LNCaP clone FGC (cell line): ENCODE measurements at places on chromosomes 12 and 14.

- no peak for DNase-seq
Observed at GRCh38 chr14:56887216-56887615, 76.9 kb upstream of the OTX2 start.

DNA sequence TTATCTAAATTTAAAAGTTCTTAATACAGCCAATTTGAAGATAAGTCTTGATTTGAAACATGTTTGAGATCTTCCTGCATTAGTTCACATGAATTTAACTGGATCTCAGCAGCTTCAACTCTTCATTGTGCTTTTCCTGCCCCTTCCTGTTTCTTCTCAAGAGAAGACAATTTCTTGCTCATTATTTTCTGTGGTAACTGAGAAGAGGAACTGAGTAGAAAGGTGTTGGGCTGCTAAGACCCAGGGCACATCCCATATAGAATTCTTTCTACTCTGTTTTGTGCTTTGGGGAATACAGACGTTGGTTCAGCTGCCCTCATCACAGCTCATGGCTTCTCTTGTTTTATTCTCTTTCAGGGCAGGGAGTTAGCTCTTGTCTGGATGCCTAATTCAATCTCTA lies 110.2 kb downstream of the SNAPC1 start:
- DNase-seq, result no peak

GRCh38 chr14:86782092-86782580 lies 1210.8 kb downstream of the GALC start:
- no peak for DNase-seq

GRCh38 chr12:3285570-3285969 lies 205.4 kb upstream of the PRMT8 start:
- no peak for DNase-seq

- DNase-seq, result no peak
Observed at GRCh38 chr12:13230500-13230899, 34.0 kb downstream of the EMP1 start.

- no peak for DNase-seq
Observed at GRCh38 chr12:795305-795704, 42.9 kb downstream of the WNK1 start.

DNA sequence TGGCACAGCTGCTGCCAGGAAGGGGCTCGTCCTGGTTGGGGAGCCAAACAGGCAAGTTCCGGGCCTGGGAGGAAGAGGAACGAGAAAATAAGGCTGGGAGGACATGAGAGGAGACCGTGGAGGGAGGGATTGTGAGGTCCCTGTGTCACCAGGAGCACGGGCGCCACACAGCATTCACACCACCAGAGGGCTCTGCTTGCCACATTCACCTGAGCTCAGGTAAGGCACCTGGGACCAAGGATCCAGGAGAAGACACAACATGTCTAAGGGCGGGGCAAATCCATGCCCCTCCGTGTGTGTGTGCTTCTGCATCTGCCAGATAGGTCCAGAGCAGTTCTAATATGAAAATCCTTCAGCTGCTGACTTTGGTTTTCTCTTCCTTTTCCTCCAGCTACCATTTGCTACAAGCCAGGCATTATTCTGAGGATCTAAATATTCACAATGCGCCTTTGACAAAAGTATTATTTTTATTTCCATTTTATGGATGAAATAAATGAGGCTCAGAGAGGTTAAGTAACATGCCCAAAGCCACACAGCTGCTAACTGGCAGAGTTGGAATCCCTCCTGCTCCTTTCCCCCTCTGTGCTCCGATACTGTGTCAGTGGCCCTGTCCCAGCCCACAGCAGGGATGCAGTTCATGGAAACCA lies 14.6 kb downstream of the RAPGEF3 start:
- no peak for DNase-seq

DNA sequence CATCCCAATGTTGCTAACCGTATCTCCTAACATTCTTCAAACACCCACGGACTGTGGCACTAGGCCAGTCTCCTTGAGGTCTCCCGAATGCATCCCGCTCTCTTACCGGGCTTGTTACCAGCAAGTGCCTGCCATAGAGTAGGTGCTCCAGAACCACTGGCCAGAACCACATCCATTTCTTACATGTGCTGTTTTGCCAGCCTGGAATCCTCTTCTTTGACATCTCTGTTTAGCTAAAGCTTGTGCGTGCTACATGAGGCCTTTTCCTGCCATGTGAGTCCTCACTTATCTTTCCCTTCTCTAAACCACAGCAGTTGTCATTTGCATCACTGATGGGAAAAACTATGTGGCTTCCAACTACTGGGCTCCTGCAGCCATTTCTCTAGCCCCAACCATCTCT lies 397.4 kb downstream of the PCNX1 start:
- no peak for DNase-seq

DNA sequence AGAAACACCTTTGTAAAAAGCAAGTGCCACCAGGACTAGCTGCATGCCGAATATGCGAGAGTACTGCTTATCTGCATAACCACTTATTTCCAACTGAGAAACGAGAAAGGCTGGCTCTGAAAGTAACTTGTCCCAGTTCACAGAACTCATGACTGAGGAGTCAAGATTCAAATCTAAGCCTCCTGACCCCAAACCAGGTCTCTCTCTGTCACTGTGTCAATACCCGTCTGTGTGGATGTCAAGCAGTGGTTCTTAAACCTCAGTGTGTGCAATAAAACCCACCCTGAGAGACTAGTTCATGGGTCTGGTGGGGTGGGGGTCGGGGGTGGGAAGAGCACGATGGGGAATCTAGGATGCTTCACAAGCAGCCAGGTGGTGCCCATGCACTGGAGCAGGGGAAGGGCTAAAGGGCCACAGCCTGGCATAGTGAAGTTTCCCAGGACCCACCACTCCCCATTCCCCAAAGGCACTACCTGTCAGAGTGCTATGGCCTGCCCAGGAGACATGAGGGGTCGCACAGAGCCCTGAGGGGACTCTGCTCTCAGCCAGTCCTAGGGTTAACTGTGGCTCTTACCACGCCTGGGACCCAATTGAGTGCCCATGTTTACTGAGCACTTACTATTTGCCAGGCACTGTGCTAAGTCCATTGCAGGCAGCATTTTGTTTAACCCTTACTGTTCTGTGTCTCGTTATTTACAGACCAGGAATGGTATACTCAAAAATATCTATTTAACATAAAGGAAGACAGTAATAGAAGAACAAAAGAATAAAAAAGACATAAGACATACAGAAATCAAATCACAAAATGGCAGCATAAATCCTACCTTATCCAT lies 33.4 kb upstream of the PNMA1 start:
- no peak for DNase-seq

DNA sequence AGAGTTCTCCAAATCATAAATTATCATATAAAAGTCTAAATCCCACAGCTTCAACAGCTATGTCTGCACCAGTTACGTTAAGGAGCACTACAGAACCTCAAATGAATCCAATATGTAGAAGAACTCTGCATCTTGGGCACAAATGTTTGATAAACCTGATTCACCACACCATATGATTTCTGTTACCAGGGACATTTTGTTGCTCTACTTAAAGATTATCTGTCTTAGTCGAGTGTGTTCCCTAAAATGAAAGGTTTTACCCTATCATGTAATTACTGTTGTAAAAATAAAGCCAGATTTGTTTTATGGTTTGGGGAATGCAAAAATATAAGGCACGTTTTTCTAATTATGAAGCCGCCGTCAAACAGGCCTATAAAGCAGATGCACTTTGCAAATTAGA lies 363.1 kb downstream of the EGLN3 start:
- no peak for DNase-seq

DNA sequence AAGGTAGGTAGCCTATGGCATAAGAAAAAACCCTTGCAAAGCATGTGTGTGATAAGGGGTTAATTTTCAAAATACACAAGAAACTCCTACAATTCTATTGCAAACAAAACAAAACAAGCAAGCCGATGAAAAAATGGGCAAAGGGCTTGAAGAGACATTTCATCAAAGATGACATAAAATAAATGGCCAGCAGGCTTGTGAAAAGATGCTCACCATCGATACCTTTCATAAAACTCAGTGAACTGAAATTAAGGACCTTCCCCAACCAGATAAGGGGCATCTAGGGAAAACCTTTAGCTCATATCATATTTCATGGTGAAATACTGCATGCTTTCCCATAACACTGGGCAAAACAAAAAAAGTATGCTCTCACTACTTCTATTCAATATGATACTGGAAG lies 131.2 kb downstream of the PPM1H start:
- no peak for DNase-seq

DNA sequence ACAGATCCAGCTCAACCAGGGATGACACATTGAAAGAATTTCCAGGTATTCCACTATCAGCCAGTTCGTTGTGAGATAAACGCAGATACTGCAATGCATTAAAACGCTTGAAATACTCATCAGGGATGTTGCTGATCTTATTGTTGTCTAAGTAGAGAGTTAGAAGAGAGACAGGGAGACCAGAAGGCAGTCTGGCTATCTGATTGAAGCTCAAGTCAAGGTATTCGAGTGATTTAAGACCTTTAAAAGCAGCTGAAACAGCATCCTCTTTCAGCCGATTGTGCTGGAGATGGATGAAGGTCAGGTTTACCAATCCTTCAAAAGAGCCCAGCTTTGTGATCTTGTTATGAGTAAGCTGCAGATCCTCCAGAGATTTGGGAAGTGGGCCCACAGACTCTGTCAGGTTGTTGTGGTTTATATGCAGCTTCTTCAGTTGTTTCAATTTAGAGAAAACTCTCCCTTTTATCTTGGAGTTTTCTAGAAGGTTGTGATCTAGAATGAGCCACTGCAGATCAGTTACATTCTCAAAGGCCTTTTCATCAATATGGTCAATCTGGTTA lies 3.0 kb downstream of the LUM start:
- no peak for DNase-seq

- peak; percentile 71 for DNase-seq
Observed at GRCh38 chr12:38053655-38054464, 262.7 kb upstream of the ALG10B start.

DNA sequence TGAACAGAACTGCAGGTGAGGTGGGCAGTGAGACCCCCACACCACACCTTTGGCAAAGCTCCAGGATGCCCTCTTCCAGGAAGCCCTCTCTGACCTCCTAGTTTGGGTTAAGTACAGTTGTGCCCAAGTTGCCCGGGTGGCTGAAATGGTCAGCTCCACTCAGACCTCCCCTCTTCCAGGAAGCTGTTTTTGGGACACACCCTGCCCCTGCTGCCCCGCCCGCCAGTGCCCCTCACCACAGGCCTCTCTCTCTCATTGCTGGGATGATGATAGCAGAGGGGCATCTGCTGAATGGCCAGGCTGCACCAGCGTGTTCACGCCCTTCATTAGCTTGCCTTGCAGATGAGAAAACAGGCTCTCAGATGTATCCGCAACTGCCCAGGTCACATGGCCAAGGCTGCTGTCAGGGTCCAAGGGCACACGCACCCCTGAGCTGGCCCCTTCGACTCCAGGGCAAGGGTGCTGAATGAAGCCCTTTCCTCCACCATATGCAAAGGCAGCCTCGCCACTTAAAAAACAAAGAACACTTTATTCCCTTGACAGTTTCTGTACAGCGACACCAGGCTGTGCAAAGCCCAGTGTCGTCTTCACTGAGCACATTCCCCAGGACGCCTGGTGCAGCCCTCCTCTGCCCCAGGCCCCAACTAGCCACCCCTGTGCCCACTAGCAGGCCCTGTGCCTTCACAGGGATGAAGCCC lies 15.5 kb downstream of the SLC25A29 start:
- no peak for DNase-seq

DNA sequence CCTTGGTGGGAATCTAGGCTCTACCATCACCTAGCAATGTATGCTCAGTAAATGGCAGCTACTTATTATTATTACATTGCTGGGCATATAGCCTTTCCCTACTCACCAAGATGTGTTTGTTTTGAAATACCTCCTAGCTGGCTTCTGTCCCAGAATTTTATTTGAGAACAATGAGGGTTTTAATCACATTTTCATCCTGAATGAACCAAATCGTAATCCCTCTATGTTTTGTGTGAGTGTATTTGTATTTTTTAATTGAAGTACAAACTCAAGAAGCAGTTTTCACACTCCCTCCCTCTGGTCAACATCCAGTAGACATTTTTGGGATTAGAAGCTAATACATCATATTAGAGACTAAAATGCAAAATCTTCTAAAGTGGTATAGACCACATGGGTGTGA lies 7.6 kb downstream of the SLC7A8 start:
- no peak for DNase-seq

DNA sequence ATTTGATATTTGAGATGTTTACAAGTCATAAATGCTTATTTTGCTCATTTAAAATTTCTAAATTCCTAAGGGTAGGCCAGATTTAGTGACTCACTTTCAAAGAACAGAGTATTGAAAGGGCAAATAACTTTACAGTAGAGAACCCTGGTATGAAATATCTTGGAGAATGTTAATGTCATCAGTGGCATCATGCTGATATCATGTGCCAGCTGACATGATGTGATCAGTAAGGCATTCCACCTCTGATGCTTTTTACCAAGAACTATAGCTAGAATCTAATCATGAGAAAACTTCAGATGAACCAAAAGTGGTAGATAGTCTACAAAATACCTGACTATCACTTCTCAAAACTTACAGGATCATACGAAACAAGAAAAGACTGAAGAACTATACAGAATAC lies 2.9 kb upstream of the FLRT2 start:
- DNase-seq, result no peak

DNA sequence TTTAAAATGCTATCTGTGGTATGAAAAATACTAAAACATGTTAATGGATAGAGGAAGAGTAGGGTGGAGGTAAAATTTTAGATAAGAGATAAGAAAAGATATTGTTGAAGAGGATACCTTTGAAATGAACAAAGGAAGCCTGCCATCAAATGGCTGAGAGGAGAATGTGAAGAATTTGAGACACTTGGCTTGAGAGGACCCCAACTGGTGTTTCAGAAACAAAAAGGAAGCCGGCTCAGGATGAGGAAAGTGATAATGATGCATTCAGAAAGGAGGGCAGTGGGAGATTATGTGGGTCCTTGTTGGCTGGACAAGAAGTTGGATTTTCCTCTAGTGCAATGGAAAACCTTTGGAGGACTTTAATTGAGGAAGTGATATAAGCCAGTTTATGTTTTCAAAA lies 264.4 kb downstream of the DUSP6 start:
- no peak for DNase-seq

- peak; percentile 54 for DNase-seq
Observed at GRCh38 chr12:38921025-38921677, 15.8 kb upstream of the CPNE8 start.

GRCh38 chr12:45388545-45388944 lies 172.7 kb downstream of the ANO6 start:
- DNase-seq, result no peak

- DNase-seq, result no peak
Observed at GRCh38 chr14:31068235-31068634, 42.1 kb upstream of the STRN3 start.

DNA sequence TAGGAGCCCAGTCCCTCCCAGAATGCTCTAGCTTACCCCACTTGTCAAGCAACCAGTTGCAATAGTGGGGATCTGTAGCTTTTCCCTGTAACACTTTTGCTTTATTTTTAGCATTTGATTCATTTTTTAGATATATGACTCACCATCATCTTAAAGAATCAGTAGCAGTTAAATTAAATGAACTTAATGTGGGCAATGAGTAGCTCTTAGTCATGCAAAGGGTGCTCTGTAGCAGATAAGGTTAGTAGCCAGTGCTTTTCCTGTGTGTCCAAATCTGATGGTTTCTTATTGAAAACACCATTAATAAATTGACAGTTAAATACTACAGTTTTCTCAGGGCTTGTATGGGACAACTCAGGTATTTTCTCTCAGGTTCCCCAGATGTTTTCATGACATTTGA lies 311.8 kb downstream of the RERGL start:
- no peak for DNase-seq
